ENCODE measurements at places on chromosomes 6 and 20. TPM values are rescaled to one million over a fixed set of nuclear protein-coding genes. Genes with fewer than 3 reads are reported as not detected.

CCN6 gene
- total RNA-seq: not detected

SLC17A3 gene
- total RNA-seq: 0.43 TPM

NINL gene
- 3.9 TPM for total RNA-seq

SLC17A1 gene
- not detected for total RNA-seq

ISM1 gene
- 0.34 TPM for total RNA-seq

CYP21A2 gene
- 0.24 TPM for total RNA-seq

NR2E1 gene
- not detected for total RNA-seq

DNA sequence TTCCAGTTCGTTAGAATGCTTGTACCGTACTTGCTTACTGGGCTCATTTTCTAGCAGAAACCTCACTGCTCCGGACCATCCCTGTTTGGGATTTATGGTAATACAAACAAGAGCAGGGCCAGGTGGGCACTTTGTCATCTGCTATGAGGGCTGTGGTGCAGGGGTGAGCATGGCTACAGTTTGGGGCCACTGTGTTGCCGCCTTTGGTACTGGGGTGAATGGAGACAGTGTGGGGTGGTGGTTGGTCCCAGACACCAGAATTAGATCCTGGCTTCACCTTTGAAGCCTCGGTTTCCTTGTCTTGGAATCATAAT lies 95.0 kb downstream of the TOX2 start:
- H3K4me1 ChIP-seq: peaks cover 19% of the 10 kb centered on the region
- H3K4me3 ChIP-seq: no peak overlapping the region
- DNase-seq: no peak
- no peaks in the 10 kb centered on the region for H3K36me3 ChIP-seq
- H3K27me3 ChIP-seq: peaks cover 4% of the 10 kb centered on the region

GRCh38 chr20:59265298-59265697 lies 35.1 kb upstream of the EDN3 start:
- H3K27ac ChIP-seq: no peak overlapping the region
- no peak overlapping the region for H3K4me3 ChIP-seq
- H3K36me3 ChIP-seq: no peaks in the 10 kb centered on the region
- peaks cover 16% of the 10 kb centered on the region for H3K4me1 ChIP-seq
- H3K27me3 ChIP-seq: no peaks in the 10 kb centered on the region

DNA sequence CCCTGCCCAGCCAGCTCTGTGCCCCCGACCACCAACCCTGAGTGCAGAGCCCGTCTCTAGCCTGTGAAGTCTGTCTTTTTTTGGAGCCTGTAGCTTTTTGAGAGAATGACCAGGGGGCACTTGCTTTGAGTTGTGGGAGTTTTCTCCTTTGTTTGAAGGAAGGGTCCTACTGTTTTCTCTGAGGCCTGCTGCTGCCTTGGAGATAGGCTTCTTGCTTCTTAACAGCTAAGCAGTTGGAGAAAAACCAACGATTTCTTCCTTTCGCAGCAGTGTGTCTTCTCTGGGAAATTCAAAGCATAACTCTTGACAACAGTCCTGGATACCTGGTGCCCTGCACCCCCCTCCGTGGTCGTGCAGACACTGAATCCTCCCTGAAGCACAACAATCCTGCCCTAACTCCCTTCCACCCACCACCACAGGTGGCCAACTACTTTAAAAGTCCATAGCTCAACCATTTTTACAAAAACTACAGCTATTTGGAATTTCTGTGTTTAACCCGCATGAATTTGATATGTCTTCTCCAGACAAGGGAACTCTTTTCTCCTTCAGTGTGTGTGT lies 61.0 kb downstream of the FAM50B start:
- H3K4me3 ChIP-seq: no peak overlapping the region
- peaks cover 17% of the 10 kb centered on the region for H3K27me3 ChIP-seq
- H3K36me3 ChIP-seq: no peaks in the 10 kb centered on the region

DNA sequence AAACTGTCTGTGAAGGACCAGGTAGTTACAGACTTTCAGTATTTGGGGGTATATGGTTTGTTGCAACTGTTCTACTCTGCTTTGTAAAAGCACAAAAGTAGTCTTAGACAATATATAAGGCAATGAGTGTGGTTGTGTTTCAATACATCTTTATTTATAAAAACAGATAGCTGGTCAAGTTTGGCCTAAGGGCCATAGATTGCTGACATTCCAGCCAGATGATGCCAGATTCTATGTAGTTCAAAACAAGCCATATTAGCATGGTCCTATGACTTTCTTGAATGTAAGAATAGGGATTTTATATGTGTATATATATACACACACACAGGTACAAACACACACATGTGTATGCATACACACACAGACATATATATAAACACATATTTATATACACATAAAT lies 201.8 kb downstream of the GRIK2 start:
- H3K27ac ChIP-seq: no peak overlapping the region
- no peaks in the 10 kb centered on the region for H3K4me1 ChIP-seq
- H3K36me3 ChIP-seq: no peaks in the 10 kb centered on the region
- DNase-seq: no peak
- no peaks in the 10 kb centered on the region for H3K27me3 ChIP-seq
- H3K4me3 ChIP-seq: no peak overlapping the region

GRCh38 chr6:273551-274058 lies 18.7 kb upstream of the DUSP22 start:
- no peaks in the 10 kb centered on the region for H3K27me3 ChIP-seq
- no peak overlapping the region for H3K27ac ChIP-seq
- H3K4me3 ChIP-seq: no peak overlapping the region
- DNase-seq: no peak

DNA sequence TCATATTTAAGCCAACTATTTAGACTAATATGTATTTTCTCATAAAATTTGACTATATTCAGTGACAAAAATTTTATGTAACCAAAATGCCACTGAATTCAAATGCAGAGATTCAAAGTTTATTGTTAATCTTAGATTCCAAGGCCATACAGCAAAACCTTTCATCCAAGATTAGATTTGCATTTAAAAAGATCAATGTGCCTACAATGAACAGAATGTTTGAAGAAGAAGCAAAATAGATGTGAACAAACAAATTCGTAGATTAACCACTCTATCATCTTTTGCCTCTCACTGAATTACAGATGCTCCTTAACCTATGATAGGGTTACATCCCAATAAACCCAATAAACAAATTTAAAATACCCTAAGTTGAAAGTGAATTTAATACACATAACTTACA lies 121.7 kb downstream of the PRKN start:
- H3K4me1 ChIP-seq: no peaks in the 10 kb centered on the region
- H3K36me3 ChIP-seq: no peaks in the 10 kb centered on the region
- no peak overlapping the region for H3K27ac ChIP-seq
- no peaks in the 10 kb centered on the region for H3K27me3 ChIP-seq
- no peak for DNase-seq

DNA sequence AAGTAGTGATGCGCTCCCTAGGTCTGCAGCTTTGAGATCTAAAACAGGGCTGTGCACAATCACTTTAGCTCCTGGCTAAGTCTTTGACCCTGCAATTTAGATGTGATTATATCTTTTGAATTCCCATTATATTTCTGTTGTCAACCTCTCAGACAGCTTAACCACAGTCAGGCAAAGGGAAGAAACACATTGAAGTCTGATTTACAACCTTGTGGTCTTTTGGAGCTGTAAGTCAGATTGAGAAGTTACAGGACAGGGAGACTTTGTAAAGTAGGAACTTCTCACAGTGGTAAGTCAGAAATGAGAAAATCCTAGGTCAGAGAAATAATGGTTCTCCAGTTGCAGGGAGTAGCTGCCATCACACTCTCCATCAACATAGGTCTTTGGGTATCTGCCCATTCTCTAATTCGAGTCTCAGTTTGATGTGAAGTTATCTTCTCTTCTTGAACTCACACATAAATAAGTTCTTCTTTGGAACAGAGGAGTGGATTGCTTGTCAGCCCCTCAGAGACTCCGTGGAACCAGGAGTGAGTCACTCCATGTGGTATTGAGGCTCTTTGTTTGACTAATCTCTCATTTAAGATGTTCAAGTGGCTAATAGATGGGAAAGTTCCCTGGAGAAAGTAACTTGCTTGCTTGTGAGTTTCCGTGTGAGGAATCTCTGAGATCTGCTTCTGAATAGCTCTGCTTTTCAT lies 35.0 kb upstream of the SGK1 start:
- H3K4me1 ChIP-seq: peaks cover 28% of the 10 kb centered on the region
- H3K27me3 ChIP-seq: no peaks in the 10 kb centered on the region
- no peak overlapping the region for H3K27ac ChIP-seq

DNA sequence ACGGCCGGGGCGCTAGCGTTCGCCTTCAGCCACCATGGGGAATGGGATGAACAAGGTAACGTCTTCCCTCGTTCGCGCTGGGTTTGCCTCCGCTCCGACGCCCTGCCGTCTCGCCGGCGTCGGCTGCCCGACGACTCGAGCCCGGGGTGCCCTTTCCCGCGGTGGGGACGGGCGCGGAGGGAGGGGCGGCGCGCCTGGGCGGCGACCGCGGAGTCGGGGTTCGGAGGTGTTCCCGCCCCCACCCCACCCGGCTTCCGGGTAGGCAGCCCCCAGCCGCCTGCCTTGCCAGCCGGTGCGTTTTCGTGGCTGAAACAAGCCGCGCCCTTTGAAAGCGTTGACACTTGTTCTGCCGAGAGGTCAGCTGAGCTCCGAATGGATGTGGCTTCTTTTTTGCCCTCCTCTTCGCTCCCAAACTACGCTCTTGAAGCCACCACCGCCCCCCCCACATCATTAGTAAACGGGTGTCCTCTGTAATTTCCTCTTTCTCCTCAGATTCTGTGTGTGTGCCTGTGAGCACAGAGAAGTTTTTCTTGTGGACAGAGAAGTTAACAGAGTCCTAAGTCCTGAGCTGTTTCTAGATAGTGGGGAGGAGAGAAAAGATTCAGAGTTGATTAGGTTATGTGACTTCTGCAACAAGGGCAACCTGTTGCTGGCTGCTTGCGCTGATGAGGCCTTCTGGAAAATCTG lies 362 bp downstream of the DUSP22 start:
- H3K4me3 ChIP-seq: peak overlapping the region; percentile 91
- peaks cover 1% of the 10 kb centered on the region for H3K27me3 ChIP-seq
- H3K4me1 ChIP-seq: peaks cover 48% of the 10 kb centered on the region

DNA sequence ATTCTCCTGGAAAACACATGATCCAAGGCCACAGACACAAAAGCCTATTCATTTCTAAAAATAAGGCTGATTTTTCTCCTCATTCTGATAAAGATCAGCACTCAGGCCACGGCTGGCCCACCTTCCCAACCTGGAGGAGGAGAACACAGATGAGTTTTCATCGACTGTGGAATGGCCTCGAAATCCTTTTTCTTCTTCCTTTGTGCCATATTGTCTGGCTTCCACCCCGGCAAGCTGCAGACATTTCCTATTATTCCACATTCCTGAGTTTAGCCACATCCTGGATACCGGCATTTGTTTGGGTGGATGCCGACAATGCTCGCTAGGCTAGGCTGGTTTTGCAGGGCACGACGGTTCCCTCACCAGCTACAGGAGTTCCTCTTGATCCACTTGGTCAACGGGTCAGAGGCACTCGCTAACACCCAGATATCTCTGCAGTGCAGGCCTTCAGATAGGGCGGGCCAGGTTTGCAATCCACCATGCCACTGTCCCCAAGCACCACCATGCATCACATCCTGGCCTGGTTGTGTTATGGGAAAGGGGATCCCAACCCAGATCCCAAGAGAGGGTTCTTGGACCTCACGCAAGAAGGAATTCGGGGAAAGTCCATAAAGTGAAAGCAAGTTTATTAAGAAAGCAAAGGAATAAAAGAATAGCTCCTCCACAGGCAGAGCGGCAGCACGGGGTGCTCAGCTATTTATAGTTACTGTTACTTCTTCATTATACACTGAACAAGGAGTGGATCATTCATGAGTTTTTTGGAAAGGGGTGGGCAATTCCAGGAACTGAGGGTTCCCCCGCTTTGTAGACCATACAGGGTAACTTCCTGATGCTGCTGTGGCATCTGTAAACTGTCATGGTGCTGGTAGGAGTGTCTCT lies 4.2 kb upstream of the CTSZ start:
- peak; percentile 14 for DNase-seq
- no peaks in the 10 kb centered on the region for H3K27me3 ChIP-seq
- H3K36me3 ChIP-seq: no peaks in the 10 kb centered on the region
- H3K4me3 ChIP-seq: no peak overlapping the region
- H3K27ac ChIP-seq: no peak overlapping the region
- peaks cover 28% of the 10 kb centered on the region for H3K4me1 ChIP-seq

- H3K27ac ChIP-seq: no peak overlapping the region
- H3K36me3 ChIP-seq: peaks cover 4% of the 10 kb centered on the region
- DNase-seq: no peak
- H3K4me1 ChIP-seq: peaks cover 57% of the 10 kb centered on the region
These were observed 379.8 kb downstream of the UTRN start for GRCh38 chr6:144664947-144665346.

GRCh38 chr20:34468951-34469350 lies 47.3 kb upstream of the DYNLRB1 start:
- no peaks in the 10 kb centered on the region for H3K4me1 ChIP-seq
- peaks cover 14% of the 10 kb centered on the region for H3K36me3 ChIP-seq
- H3K27ac ChIP-seq: no peak overlapping the region
- H3K27me3 ChIP-seq: no peaks in the 10 kb centered on the region

DNA sequence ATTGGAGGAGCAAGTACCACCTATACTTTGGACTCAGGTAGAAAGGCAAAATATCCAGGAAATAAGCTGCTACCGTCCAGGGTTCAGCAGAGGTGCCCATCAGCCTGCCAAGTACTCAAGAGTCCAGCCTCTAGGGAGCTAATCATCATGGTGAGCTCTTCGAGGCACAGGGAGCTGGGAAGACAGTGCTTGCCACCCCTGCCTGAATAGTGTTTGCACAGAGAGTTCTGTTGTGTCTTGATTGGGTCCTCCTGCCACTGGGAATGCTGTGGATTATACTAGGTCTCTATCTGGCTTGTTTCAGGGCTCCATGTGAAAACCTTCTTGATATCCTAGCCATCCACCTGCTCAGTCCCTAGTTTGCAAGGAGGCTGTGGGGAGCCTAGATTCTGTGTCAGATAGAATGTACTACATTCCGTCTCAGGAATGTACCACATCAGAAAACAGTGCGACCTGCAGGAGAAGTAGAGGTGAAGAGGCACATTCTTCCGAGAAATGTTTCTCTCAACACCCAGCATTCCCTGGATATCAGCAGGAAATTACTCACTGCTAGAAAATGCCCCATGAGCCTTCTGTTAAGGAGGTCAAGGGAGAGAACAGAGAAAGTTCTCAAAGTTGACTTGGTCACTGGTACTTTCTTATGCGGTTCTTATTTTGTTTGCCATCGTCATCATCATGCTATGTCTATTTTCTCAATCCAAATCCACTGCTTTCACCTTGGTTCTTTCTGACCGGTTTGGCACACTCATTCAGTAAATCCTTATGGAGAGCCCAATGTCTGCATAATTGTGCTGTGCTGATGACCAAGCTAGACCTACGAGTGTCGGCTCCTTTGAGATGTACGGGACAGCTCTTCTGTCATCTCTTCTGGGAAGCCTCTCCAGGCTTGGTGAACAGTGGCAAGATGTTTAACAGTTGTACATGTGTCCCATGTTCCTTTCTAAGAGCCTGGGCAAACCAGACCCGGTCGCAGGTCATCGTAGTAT lies 30.7 kb downstream of the PTPN1 start:
- H3K36me3 ChIP-seq: peaks cover 15% of the 10 kb centered on the region
- no peaks in the 10 kb centered on the region for H3K27me3 ChIP-seq
- DNase-seq: no peak
- peaks cover 78% of the 10 kb centered on the region for H3K4me1 ChIP-seq
- peak overlapping the region; percentile 63 for H3K27ac ChIP-seq

GRCh38 chr6:41622206-41622988 lies 15.9 kb upstream of the MDFI start:
- H3K4me1 ChIP-seq: peaks cover 6% of the 10 kb centered on the region
- DNase-seq: no peak
- peaks cover 2% of the 10 kb centered on the region for H3K36me3 ChIP-seq
- no peak overlapping the region for H3K4me3 ChIP-seq
- no peak overlapping the region for H3K27ac ChIP-seq
